Myocyte (in vitro differentiated cells): ENCODE measurements at places on chromosomes 7 and 10. TPM values are rescaled to one million over a fixed set of nuclear protein-coding genes. Genes with fewer than 3 reads are reported as not detected.

- DNase-seq = no peak
Measured at GRCh38 chr10:64726466-64726865, 1205.3 kb downstream of the REEP3 start.

DNA sequence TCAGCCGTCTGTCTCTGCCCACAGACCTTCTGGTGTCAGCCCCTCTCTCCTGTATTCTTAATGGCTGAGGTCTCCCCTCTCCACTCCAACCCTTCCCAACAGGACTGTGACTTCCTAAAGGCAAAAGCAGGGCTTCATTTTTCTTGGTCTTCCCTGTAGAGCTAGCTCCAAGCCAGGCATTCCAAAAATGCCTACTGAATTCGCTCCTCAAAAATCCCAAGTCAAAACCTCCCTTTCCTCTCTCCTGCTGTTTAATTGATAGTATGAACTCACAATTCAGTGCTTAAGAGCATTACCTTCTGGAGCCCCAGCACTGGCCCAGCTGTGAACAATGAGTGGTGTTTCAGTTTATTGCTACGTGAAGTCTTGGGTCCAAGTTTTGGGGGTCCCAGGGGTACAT, 628.4 kb downstream of the PARD3 start:
- DNase-seq = no peak

- DNase-seq = no peak
Measured at GRCh38 chr7:145183069-145183468, 347.2 kb upstream of the TPK1 start.

- no peak for DNase-seq
Measured at GRCh38 chr7:36261019-36261754, 108.1 kb downstream of the EEPD1 start.

- peak; percentile 51 for DNase-seq
Measured at GRCh38 chr7:150976529-150977381, 1.4 kb downstream of the KCNH2 start.

The OR13A1 gene
- not detected in 2 replicates for total RNA-seq

- DNase-seq = peak; percentile 61
Measured at GRCh38 chr7:47402941-47403866, 178.7 kb downstream of the TNS3 start.

- DNase-seq = no peak
Measured at GRCh38 chr10:131431533-131431932, 120.0 kb upstream of the TCERG1L start.

DNA sequence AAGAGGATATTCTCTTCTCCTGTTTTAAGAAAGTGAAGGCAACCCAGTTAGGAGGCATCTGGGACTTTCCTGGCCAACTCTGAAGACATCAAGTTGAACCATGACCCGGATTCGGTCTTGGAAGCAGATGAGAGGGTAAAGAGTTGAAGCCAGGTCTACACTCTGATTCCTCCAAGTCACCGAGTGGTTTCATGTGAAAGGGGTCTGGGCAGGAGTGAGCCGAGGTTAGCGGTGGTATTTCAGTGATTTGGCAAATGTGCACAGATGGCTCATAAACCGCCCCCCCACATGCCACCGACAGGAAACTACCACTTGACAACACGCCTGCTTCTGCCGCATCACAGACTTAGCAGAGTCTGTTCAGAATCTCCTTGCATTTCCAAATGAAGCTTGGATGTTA, 11.4 kb upstream of the REPIN1 start:
- DNase-seq = peak; percentile 76

GRCh38 chr7:80255656-80256055, 121.0 kb downstream of the GNAI1 start:
- no peak for DNase-seq

The SNX8 gene
- total RNA-seq = 17.3 and 17.9 TPM in 2 replicates

DNA sequence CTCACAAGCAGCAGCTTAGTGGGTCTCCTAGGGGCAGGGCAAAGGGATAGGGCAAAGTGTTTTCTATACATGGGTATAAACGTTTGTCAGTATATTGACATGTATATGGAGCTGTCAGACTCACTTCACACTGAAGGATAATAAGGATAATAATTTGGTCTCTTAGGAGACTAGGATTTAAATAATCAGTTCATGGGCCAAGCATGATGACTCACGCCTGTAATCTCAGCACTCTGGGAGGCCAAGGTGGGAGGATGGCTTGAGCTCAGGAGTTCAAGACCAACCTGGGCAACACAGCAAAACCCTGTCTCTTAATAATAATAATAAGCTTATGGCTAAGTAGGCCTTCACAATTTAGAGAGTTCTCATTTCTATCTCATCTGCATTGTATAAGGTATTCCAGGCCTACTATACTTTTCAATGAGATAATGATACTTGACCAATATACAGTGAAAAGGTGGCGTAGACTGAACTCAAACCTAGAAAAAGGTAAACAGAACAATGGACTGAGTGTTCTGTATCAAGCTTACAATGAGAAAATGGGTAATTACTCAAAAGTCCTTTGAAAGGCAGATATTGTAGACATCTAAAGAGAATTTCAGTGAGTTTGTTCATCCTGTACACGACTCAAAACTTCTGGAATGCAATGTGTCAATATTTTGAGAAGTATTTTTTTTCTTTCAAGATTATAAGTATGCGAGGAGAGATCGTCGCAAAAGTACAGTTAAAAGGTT, 7.0 kb downstream of the GSAP start:
- DNase-seq = peak; percentile 37

DNA sequence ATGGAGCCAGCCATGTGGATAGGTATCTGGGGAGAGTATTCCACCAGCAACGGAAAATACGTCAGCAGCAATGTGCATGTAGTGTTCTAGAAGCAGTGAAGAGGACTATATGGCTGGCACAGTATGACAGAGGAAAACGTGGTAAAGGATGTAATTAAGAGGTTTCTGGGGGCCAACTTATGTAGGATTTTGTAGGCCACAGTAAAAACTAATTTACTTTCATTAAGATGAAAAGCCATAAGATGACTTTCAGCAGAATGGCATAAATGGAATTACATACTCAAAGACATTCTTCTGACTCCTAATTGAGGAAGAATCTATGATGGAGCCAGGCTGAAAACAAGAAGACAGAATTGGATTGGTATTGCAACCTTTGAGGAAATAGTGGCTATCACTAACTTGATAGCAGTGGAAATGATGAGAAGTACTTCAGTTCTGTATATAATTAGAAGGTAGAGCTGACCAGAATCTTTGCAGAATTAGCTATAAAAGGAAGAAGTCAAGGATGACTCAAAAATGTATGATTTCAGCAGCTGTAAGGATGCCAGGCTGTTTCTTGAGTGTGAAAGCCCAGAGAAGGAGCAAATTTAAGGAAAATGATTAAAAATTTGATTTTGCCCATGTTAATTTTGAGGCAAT, 156.7 kb downstream of the MBL2 start:
- DNase-seq = no peak

The ACHE gene
- total RNA-seq = 51.0 and 84.4 TPM in 2 replicates

GRCh38 chr10:45421221-45422097, 47.4 kb downstream of the ALOX5 start:
- DNase-seq = no peak

DNA sequence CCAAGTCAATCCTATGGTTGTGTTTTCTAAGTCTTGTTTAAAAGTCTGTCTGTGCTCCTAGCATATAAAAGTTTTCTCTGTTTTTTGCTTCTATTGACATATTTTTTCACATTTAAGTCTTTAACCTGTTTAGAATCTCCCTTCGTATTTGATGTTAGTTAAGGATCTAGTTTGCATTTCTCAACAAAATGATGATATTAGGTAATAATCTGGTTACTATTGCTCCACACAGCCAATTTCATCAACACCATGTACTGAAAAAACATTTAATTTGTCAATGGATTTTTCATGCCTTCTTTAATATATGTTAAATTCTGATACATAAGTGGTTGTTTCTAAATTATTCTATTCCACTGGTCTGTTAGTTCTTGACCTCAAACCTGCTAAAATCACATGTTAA, 17.5 kb upstream of the TSGA13 start:
- DNase-seq = no peak

GRCh38 chr10:101233863-101234262, 4.6 kb upstream of the LBX1 start:
- peak; percentile 74 for DNase-seq

The LLCFC1 gene
- not detected in 2 replicates for total RNA-seq

The TAS2R41 gene
- total RNA-seq = not detected in 2 replicates

DNA sequence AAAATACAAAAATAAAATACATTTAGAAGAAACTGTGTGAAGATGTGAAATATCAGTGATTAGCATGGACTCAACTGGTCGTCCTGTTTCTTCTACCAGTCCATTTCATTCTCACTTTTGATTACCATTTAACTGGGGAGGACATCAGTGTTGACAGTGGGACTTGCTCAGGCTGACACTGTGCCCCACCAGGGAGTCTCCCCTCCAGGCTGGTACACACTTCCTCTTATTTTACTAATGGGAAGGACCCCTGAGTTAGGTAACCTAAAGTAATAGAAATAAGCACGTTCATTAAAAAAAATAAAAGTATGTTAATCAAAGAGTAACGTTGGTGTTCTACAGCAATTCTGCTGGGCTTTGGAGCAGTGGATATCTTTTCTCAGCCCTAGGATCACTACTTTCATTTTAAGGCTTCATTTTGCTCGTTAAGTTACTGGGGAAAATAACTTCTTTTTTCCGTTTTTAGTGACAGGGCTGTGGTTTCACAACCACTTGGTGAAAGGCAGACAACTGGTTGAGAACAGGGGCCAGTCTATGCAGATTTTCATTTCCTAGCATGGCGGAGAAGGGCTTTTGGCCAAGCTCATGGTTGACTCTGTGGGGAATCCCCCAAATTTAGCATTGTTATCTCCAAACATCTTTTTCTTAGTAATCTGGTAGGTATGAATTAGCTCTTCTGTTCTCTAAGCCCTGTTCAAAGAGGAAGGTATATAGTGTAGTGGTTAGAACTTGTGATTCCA, 2.1 kb downstream of the SNX10 start:
- DNase-seq = no peak

- no peak for DNase-seq
Measured at GRCh38 chr10:117762126-117762818, 219.7 kb downstream of the EMX2 start.

The PWWP2B gene
- 11.1 and 20.1 TPM in 2 replicates for total RNA-seq

The ZNF804B gene
- total RNA-seq = not detected in 2 replicates

- DNase-seq = no peak
Measured at GRCh38 chr10:130111852-130112180, 1.2 kb upstream of the C10orf143 start.

The SCART1 gene
- 0.83 and 1.4 TPM in 2 replicates for total RNA-seq

The STRA8 gene
- not detected in 2 replicates for total RNA-seq

The EEPD1 gene
- 4.3 and 5.6 TPM in 2 replicates for total RNA-seq

The ANKRD61 gene
- total RNA-seq = 0.35 TPM in 1 of 2 replicates, not detected in the other

- DNase-seq = no peak
Measured at GRCh38 chr7:37557571-37558209, 109.0 kb upstream of the ELMO1 start.

The TMEM236 gene
- 0.13 and 0.31 TPM in 2 replicates for total RNA-seq

The PIK3AP1 gene
- total RNA-seq = 0.29 and 2.0 TPM in 2 replicates

The DYDC2 gene
- total RNA-seq = not detected in 2 replicates

- DNase-seq = no peak
Measured at GRCh38 chr7:130444751-130445407, 4.1 kb upstream of the CEP41 start.

The NKX1-2 gene
- not detected in 2 replicates for total RNA-seq

DNA sequence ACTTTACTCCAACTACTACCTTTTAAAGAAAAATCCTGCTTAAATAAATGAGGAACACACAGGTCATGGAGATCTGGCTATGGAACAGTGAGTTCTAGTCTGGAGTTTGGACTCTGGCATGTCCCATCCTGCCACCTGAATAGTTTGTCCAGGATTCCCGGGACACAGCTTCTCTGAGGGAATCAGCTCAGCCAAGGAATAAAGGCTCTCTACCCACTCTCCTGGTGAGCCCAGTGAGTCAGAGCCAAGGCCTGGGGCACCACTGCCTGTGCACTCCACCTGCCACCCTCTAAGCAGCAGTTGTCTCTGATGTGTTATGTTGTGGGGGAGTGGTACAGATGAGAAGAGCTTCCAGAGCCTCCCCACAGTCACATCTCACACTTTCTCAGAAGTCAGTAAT, 113.5 kb downstream of the HTR5A start:
- DNase-seq = no peak

- DNase-seq = no peak
Measured at GRCh38 chr7:116399819-116400218, 99.7 kb upstream of the CAV2 start.

- peak; percentile 72 for DNase-seq
Measured at GRCh38 chr10:103616705-103617601, 123.4 kb downstream of the NEURL1 start.

DNA sequence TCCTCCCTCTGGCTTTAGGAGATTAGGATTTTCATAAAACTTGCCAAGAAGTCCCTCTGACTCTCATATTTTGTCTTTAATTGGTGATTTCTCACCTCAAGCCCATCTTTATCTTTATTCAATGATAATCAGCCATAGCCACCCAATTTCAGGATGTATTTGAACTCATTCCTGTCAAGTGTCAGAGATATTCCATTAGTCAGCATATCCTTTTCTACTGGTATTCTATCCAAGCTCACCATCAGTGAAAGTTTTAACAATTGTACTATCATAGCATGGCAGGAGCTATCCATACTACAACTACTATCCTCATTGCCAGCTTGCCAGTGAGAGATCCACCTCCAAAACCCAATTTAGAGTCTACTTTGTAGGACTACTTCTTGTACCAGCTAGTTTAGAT, 114.6 kb downstream of the GNAI1 start:
- no peak for DNase-seq

DNA sequence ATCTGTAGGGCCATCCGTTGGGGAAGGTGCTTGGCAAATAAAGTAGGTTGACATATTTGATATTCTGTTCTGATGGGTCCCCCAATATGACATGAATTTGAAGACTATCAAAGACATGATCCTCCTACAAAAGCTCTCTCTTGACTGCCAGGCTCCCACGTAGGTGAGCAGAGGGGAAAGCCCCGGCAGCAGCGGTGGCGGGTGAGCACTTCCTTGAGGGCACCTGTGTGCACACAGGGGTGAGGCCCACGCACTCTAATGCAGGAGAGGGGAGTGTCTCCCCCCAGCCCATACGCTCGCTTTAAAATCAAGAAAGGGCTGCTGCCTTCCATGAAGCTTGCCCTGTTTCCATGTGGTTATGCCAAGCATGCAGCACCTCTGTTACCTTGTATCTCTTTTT, 100.4 kb downstream of the TAX1BP1 start:
- DNase-seq = no peak

- DNase-seq = no peak
Measured at GRCh38 chr7:118312966-118313365, 88.5 kb downstream of the ANKRD7 start.

GRCh38 chr10:108095932-108096925, 931.7 kb upstream of the SORCS1 start:
- no peak for DNase-seq

DNA sequence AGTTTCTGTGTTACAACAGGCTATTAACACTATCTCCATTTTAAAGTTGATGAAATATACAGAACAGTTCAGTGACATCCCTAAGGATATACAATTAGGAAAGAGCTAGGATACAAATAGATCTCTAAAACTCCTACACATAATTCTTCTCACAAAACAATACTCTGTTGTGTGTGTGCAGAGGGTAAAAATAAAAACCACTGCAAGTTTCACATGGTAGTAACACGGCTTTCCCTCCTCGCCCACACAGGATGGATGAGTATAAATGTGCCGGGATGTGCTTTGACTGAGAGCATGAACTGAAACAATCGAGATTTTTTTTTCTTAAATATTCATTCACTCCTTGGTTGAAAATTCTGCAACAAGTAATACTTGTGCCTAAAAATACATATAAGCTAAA, 131.5 kb upstream of the C1QL3 start:
- DNase-seq = no peak
